ENCODE measurements at places on chromosomes 16 and 17.

DNA sequence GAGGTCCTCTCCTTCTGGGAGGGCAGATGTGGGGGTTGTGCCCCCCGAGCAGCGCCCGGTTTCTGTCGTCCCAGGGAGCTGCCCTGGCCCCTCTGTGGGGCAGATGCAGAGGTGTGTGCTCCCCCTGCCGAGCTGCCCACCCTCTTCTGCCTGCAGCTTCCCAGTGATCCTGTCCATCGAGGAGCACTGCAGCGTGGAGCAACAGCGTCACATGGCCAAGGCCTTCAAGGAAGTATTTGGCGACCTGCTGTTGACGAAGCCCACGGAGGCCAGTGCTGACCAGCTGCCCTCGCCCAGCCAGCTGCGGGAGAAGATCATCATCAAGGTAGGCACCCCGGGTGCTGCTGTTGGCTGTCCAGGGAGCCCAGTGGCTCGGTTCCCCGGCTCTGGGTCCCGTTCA, 110.8 kb downstream of the SDR42E1 start:
- peak; percentile 25 for DNase-seq

GRCh38 chr17:75679706-75680211, 12.6 kb downstream of the SAP30BP start:
- DNase-seq: no peak

- DNase-seq: no peak
Measured at GRCh38 chr17:50487213-50488096, 8.8 kb downstream of the RSAD1 start.

- DNase-seq: no peak
Measured at GRCh38 chr16:53872248-53873221, 168.6 kb downstream of the FTO start.
